ENCODE measurements at places on chromosomes 2 and 18. TPM values are rescaled to one million over a fixed set of nuclear protein-coding genes. Genes with fewer than 3 reads are reported as not detected.
A peak's percentile ranks its signal among the peaks of the same experiment; 100 is the strongest.

DNA sequence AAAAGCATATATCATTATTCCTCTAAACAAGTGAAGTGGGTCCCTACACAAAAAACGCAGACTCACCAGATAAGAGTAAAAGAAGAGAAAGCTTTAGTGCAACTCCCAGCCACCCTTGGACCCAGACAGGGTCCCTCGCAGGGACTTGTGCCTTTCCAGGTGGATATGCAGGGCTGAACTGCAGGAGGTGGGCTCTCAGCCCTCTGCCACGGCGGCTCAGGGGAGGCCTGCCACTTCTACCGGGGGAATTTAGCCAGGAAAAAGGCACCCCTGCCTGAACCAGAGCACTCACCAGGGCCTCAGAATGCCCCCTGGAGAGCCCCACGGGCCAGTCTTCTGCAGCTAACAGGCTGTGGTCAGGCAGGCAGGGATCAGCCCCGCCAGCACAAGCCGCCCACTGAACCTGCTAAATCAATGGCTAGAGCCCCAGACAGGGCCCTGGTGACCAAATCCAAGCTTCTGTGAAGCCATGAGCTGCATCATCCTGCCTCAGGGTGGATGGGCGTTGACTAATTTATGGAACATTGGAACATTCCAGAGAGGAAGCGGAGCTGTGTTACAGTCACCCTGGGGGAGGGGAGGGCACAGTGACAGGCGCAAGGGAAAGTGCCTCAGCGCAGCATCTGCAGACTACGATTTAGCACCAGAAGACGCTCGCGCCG is 209.3 kb downstream of the EIPR1 start:
- no peak for DNase-seq

- DNase-seq: peak; percentile 72
These were observed 24.4 kb downstream of the PUM2 start for GRCh38 chr2:20326163-20326780.

- peak; percentile 45 for DNase-seq
These were observed 26.4 kb upstream of the GALR1 start for GRCh38 chr18:77223221-77223639.

- DNase-seq: no peak
These were observed 1.7 kb upstream of the ONECUT2 start for GRCh38 chr18:57433482-57433881.

GRCh38 chr2:205776139-205776538 is 93.8 kb downstream of the NRP2 start:
- DNase-seq: peak; percentile 68

GRCh38 chr2:61326423-61326822 is 144.5 kb downstream of the USP34 start:
- DNase-seq: no peak

DNA sequence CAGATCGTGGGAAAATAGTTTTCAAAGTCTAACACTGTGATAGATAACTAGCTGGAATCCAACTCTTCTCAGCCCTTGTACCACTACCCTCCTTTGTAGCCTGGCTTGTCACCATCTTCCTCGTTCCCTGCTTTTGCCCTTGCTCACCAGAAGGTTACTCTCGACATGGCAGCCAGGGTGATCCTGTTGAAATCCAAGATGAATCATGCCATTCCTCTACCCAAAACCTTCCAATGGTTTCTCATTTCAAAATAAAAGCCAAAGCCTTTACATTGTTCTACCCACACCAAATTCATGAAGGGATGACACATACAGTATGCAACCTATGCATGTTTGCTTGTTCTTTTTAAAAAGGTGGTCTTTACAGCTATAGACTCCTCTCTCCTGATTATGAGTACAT is 45.7 kb downstream of the STAT4 start:
- no peak for DNase-seq

GRCh38 chr18:62420513-62421209 is 95.6 kb downstream of the TNFRSF11A start:
- peak; percentile 88 for DNase-seq

GRCh38 chr18:70442933-70443332 is 154.1 kb downstream of the SOCS6 start:
- no peak for DNase-seq

DNA sequence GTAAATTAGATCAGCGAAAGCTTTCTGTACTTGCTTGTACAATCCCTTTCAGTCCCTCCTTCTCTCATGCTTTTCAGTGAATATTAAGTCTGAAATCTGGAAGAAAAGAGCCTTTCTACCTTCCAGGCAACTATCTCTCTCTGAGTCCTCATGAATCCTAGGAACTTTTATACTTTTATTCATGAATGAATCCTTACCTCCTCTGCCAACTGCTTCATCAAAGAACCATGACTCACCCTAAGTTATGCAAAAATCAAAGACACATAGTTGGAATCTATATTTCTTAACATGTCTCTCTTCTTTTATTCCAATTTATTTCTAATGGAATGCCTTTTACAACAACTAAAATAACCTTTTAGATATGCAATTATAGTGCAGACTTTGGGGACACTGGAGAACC is 394.2 kb downstream of the CLIP4 start:
- DNase-seq: no peak

The IL1R2 gene
- 1.1 TPM for total RNA-seq

The ADGRF3 gene
- 4.8 TPM for total RNA-seq

The ARMC9 gene
- 2.2 TPM for total RNA-seq

Data from activated CD8-positive, alpha-beta T cell treated with anti-CD3 and anti-CD28 coated beads for 36 hours (primary cell).